ENCODE measurements at places on chromosomes 5 and 9. TPM values are rescaled to one million over a fixed set of nuclear protein-coding genes. Genes with fewer than 3 reads are reported as not detected.

- no peak for DNase-seq
Observed at GRCh38 chr5:139246394-139246793, 47.1 kb upstream of the MATR3 start.

GRCh38 chr9:129382281-129383018, 204.4 kb upstream of the IER5L start:
- no peak for DNase-seq

DNA sequence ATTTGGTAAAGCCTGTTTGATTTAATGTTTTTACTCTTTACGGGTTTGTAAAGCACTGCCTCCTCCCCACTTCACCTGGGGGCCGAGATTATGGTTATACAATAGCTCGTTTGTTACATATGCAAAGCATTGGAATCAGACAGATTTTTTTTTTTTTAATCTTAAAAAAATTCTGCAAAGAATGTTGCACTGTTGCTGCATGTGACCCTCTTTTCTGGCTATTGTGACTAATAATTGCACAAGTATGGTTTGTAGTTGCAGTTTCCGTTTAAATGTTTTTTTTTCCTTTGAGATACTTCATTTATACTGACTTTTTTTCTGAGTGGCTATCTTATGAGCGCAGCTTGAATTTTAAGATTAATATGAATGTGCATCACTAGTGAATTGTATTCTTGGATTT, 165.3 kb downstream of the KDM4C start:
- DNase-seq, result no peak

- no peak for DNase-seq
Observed at GRCh38 chr5:125267636-125268248, 521.3 kb upstream of the ZNF608 start.

GRCh38 chr5:4651806-4652565, 488.1 kb upstream of the ADAMTS16 start:
- no peak for DNase-seq

RANBP17 gene
- 3.0 TPM for total RNA-seq

SUSD3 gene
- 49.7 TPM for total RNA-seq

Data from left lobe of liver (tissue), 2 donors.